CD4-positive, alpha-beta T cell (primary cell): ENCODE measurements at places on chromosomes 3 and 15. TPM values are rescaled to one million over a fixed set of nuclear protein-coding genes. Genes with fewer than 3 reads are reported as not detected.

GOLGA6L4 gene
- total RNA-seq = 2.9 TPM

SNX22 gene
- 0.19 TPM for total RNA-seq

IL16 gene
- total RNA-seq = 168 TPM

DCLK3 gene
- not detected for total RNA-seq

COLQ gene
- total RNA-seq = 3.7 TPM

CEMIP gene
- not detected for total RNA-seq

ADAMTS7 gene
- total RNA-seq = 0.30 TPM

MDFIC2 gene
- not detected for total RNA-seq

- no peak for DNase-seq
Observed at GRCh38 chr15:54131410-54131809, 153.2 kb downstream of the UNC13C start.

DNA sequence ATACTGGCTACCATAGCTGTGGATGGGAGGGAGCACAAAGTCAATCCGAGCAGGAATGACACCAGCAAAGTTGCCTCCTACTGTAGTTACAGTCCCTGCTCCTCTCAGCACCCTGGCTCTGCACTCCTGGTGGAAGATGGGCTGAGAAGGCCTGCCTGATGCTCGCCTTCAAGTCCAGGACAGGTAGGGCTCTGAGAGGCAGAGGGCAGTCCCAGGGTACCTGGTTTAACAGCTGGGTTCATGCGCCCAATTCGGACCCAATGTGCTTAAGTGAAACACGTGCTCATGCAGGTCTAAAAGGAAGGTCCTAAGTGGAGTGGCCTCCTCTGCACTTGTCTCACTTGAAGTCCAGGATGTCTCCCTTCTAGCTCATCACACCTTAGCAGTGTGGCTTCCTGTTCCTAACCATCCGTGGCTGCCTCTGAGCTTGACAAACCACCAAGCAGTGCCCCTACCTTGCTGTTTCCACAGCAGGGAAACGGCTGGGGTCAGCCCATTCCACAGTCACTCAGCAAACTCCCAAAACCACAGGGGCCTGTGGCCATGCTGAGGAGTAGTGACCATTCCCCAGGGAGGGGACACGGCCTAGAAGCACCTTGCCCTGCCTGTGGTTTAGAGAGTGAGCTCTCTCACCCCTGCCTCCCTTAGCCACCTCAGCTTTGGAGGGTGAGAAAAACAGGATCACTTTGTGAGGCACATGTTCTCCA is 3.9 kb upstream of the MUSTN1 start:
- no peak for DNase-seq

- DNase-seq = no peak
Observed at GRCh38 chr3:72245183-72245811, 460.3 kb upstream of the PROK2 start.

- no peak for DNase-seq
Observed at GRCh38 chr3:124939661-124940060, 5.1 kb upstream of the MUC13 start.

- DNase-seq = no peak
Observed at GRCh38 chr3:116306149-116306548, 139.1 kb downstream of the LSAMP start.

GRCh38 chr15:56047354-56047753 is 53.9 kb upstream of the NEDD4 start:
- DNase-seq = no peak
